NCI-H524 treated with DMSO at 0.1 percent for 48 hours (cell line): ENCODE measurements at places on chromosomes 1 and 21.

GRCh38 chr1:243291292-243291691 lies 35.5 kb downstream of the SDCCAG8 start:
- no peak for DNase-seq

GRCh38 chr1:207155028-207155427 lies 51.0 kb downstream of the C4BPA start:
- no peak for DNase-seq

DNA sequence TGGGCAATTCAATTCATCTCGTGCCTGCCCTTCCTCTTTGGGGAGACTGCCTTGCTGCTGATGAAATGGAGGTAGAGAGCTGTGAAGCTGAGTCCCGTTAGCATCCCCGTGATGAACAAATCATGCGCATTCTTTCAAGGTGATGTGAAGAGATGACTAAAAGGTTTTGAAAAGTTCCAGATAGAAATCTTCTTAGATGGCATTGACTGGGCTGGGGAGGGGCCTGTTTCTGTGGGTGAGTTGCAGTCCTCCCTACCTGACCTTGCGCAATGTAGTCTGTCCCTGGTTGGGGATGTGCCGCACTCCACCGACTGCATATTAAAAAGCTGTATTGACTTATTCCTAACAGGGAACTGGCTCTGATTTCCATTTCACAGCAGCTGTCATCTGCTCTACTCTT lies 49.6 kb downstream of the ST6GALNAC3 start:
- no peak for DNase-seq

- DNase-seq: no peak
These were observed 73.8 kb downstream of the HSF2BP start for GRCh38 chr21:43585514-43585913.

DNA sequence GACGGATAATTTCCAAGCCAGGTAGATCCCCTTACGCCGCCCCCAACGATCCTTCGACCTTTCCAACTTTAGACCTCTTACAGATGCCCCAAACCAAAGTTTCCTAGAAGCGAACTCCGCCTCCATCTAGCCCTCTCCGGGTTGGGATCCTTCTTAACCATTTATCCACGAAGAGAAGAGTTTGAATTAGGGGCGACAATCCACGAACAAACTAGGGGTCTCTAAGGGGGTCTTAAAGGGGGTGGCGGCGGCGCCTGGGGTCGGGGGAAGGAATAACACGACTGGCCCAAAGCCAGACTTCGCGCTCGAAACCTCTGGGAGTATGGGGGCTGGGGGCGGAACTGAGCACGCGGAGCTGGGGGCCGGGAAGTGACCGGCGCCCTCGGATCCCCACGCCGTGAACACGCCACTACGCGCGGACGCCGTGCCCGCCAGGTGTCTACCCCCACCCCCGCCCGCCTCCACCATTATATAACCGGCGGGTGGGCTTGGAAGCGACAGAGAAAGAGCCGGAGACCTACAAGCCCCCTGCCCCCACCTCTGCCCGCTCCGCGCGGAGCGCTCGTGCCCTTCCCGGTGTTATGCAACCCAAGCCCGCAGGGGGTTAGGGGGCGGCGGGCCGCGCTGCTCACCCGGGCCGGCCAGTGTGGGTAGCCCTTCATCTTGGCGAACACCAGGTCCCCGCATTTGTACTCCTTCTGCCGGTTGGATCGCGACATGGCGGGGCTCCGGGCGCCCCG lies 594 bp downstream of the HDGF start:
- no peak for DNase-seq

DNA sequence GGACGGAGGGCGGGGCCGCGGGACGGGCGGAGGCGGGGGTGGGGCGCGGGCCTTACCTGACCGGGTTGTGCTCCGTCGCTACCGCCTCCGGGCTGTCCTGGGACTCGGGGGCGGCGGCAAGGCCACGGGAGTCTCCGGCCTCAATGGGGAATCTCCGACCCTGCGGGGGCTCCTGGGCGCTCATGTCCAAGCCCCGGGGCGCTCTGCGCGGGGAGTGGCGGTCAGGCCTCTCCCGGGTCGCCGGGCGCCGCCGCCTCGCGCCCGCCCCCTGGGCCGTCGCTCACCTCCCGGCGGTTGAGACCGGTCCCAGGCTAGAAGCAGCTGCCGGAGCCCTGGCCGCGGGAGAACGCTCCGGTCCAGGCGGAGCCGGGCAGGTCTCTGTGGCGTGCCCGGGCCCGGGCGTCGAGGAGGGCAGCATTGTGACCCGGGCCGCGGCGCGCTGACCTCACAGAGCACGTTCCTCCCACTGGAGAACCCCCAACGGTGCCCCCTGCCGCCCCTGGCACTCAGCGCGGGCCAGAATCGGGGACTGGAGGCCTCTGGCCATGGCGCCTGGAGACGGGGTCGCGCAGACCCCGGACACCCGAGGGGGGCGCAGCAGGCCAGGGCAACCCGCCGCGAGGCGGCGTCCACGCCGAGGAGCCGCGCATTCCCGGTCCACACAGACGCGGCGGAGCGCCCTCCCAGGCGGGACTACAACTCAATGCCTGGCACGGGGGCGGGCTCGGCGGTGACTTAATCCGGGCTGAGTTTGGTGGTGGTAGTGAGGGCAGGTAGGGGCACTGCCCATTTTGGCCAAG lies 411 bp downstream of the FAM229A start:
- no peak for DNase-seq

DNA sequence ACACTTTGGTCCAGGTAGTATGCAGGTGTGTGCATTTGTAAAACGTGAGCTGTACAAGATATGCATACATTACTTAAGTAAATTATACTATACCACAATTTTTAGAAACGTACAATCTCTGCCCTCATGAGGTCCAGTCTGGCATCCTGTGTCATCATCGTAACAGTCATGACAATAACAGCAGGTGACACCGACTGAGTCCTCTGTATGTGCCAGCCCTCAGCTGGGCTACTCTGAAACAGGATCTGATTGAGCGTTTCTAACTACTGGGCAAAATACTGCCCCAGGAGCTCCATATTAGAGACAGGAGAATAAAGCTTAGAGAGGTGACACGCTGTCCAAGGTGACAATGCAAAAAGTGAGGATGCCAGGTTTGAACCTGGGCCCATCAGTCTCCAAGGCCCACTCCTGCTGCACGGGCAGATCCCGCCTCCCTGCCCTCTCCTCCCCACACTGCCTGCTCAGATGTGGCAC lies 47.2 kb upstream of the ECE1 start:
- DNase-seq: no peak

DNA sequence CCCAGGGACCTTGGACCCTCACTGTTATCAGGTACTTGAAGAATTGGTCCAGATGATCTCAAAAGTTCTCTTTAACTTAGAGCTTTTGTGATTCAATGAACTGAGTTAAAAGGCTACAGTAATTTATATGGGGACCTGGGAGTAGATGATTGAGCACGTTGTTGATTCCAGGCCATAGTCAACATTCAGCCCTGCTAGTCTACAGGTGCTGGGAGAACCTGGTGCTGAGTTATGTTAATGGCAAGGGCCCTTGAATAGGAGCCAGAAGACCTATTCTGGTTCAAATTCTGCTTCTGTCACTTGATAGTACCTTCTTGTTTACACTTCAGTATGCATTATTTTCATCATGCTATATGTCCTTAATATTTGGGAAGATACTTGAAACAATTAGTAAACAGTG lies 11.2 kb downstream of the DYRK3 start:
- DNase-seq: no peak

DNA sequence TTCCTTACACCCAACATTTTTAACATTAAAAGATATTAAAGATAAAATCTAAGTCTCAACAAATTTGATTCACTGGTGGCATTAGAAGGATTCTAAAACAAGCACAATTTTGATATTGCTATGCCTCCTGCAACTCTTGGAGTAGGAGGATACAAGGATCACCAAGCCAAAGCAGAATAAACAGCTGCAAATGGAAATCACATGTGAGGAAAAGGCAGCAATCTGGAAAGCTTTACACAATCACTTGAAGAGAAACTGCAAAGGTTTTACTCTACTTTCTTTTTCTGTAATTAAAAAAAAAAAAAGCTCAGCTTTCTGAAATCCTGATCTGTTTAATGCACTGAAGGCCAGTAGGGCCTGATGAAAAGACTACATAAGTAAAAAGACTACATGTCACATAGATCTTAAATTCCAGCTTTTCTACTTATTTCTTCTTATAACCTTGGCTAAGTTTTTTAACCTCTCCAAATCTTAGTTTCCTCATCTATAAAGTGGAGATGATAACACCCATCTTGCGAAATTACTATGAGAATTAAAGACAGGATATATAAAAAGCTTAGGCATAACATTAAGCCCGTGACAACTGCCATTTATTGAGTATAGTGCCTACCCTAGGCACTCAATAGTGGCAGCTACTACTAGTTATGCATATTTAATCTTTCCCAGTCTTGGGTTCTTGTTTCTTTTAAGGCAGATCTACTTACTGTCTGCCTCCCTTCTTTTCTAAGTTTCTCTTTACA lies 73.5 kb downstream of the EPS15 start:
- no peak for DNase-seq

- DNase-seq: no peak
These were observed 549.2 kb downstream of the NEGR1 start for GRCh38 chr1:71733121-71733520.

DNA sequence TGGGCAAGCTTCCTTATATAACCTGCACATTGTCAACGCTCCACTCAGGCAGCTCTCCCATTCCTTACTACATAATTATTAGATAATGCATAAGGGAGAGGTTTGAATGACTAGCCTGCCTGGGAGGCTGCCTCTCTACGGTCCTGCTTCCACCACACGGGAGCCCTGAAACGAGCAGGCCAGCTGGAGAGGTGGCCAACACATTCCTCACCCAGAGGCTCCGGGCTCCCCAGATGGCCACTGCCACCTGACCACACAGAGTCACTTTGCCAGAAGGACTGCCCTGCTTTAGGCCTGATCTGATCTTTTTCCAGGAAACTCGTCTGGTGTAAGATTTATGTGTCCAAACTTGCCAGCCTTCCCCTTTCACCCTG lies 27.9 kb downstream of the HIVEP3 start:
- DNase-seq: peak; percentile 6

- DNase-seq: no peak
These were observed 30.1 kb downstream of the LRIG2 start for GRCh38 chr1:113103048-113103447.

GRCh38 chr1:150477320-150477719 lies 9.9 kb upstream of the TARS2 start:
- DNase-seq: no peak

- peak; percentile 42 for DNase-seq
These were observed 61.7 kb upstream of the ADAR start for GRCh38 chr1:154669464-154670282.

DNA sequence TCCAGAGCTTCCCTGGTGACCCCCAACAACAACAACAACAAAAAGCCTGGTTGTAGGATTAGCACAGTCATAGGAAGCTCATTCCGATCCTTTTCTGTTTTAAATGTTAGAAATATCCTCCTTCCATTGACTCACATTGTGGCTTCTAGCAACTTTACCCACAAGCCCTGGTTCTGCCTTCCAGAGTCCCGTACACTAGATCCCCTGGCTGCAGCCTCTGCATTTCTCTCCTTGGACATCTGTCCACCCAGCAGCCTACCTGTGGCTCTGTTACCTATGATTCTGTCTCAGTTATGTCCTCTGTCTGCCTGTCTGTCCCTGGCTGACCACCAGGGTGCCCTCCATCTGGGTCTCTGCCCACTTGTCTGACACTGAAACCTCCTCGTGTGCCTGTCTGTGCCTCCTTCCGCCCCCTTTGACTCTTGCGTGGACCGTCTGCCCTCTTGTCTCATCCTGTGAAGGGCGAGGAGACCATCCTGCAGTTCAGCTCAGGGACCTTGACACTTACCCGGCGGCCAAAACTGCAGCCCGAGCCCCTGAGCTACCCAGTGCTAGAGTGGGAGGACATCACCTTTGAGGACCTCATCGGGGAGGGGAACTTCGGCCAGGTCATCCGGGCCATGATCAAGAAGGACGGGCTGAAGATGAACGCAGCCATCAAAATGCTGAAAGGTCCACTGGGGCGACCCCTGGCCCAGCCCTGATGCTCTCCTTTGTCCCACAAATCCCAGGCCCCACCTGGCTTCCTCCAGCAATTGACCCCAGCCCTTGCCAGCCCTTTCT lies 16.1 kb downstream of the TIE1 start:
- no peak for DNase-seq
